Urothelium cell line (cell line): ENCODE measurements at places on chromosomes 11 and 22.

- DNase-seq = peak; percentile 57
Measured at GRCh38 chr11:561148-562003, 606 bp downstream of the RASSF7 start.

GRCh38 chr11:102007567-102008437 lies 39.4 kb upstream of the CFAP300 start:
- DNase-seq = peak; percentile 20

GRCh38 chr11:1762537-1763302 lies 1.0 kb downstream of the CTSD start:
- DNase-seq = no peak

GRCh38 chr11:128299132-128299726 lies 288.1 kb downstream of the ETS1 start:
- no peak for DNase-seq

GRCh38 chr11:33690290-33691065 lies 10.1 kb downstream of the C11orf91 start:
- DNase-seq = peak; percentile 57

- DNase-seq = no peak
Measured at GRCh38 chr22:24417200-24417599, 10.2 kb upstream of the ADORA2A start.

DNA sequence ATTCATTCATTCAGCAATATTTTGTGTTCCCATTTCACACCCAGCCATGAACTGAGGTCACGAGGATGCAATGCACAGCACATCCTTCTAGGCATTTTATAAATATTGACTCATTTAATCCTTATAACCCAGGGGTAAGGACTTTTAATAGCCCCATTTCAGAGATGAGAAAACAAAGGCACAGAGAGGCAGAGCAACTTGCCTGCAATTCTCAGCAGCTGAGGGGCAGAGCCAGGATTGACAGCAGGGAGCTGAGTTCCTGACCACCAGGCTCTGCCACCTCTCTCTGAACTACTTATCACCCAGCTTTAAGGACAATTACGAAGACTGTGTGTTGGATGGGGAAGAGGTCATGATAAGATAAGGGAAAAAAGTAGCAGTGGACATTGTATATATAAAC lies 12.8 kb upstream of the FGF3 start:
- DNase-seq = no peak

DNA sequence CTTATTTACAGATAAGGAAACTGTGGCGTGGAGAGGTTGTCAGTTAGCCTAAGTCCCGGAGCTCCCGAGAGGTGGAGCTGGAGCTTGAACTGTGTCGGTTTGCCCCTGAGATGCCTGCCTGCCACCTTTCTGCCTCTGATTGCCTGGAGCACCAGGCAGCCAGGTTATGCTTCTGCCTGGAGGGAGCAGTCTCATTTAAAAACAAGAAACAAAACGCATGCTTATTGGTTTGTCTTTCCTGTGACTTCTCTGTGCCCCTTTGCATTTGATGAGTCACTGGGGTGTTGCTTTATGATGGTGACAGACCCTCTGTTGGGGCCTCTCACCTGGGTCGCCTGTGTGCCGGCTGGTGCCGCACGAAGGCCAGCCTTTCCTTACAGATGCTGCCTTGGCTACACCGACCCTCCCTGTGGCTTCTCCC lies 12.2 kb downstream of the AP2A2 start:
- no peak for DNase-seq

- peak; percentile 21 for DNase-seq
Measured at GRCh38 chr11:44596525-44597276, 31.2 kb downstream of the CD82 start.

GRCh38 chr22:50287731-50288130 lies 17.6 kb upstream of the MAPK11 start:
- no peak for DNase-seq

- DNase-seq = no peak
Measured at GRCh38 chr11:122176651-122177050, 60.6 kb upstream of the BLID start.
